ENCODE measurements at places on chromosomes 2 and 18. TPM values are rescaled to one million over a fixed set of nuclear protein-coding genes. Genes with fewer than 3 reads are reported as not detected.

The IL36RN gene
- total RNA-seq = not detected

DNA sequence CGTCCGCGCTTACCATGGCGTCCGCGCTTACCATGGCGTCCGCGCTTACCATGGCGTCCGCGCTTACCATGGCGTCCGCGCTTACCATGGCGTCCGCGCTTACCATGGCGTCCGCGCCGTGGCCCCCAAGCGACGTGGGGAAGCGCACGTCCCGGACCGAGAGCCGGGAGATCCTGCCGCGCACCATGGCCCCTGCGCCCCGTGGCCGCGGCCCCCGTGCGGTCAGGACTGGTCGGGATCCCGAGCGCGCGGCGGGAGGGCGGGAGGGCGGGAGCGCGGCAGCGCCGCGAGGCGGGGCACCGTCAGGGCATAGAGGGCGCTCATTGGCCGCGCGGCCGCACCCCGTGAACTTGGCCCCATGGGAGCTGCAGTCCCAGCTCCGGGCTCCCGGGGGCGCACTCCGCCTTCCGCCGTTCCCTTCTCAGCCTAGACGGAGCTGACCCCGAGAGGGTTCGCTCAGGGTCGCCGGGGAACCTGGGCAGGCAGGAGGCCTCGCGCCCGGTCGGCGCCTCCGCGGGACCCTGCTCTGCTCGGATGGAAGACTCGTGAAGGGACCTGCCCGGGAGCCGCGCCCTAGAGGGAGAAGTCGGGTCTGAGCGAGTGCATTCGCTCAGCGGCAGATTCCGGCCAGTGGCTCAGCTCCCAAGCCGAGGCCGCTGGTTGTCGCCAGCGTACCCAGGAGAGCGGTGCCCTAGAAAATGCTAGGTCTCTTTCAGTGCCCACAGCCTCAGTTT lies at the start of gene ENOSF1:
Gene ENOSF1 (minus strand): TSS at position 230 of the 734 bp plus-strand sequence. CDS start 43 bp downstream, at position 187.
- DNase-seq = peak; percentile 91

GRCh38 chr2:7077660-7078267 lies 160.6 kb downstream of the RNF144A start:
- DNase-seq = peak; percentile 74

GRCh38 chr2:28080911-28081310 lies 190.4 kb downstream of the BABAM2 start:
- peak; percentile 53 for DNase-seq

All from GM23248 (cell line).